ENCODE measurements at places on chromosomes 3 and 15.

DNA sequence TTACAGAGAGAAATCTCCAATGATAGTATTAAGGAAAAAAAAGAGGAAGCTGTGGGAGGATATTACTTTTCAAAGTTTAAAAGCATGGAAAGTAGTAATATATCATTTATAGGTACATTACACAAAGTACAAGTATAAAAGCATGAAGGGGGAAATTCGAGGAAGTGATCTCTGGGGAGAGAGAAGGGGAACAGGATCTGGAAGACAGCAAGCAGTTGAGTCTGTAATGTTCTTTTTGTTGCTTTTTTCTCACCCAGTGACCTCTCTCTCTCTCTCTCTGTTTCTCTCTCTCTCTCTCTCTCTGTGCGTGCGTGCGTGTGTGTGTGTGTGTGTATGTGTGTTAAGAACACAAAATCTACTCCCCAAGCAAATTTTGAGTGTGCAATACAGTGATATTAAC, 10.2 kb downstream of the C3orf20 start:
- DNase-seq, result no peak

- DNase-seq, result no peak
Observed at GRCh38 chr3:110293660-110294059, 778.0 kb upstream of the NECTIN3 start.

- no peak for DNase-seq
Observed at GRCh38 chr3:26102376-26102775, 312.5 kb downstream of the OXSM start.

DNA sequence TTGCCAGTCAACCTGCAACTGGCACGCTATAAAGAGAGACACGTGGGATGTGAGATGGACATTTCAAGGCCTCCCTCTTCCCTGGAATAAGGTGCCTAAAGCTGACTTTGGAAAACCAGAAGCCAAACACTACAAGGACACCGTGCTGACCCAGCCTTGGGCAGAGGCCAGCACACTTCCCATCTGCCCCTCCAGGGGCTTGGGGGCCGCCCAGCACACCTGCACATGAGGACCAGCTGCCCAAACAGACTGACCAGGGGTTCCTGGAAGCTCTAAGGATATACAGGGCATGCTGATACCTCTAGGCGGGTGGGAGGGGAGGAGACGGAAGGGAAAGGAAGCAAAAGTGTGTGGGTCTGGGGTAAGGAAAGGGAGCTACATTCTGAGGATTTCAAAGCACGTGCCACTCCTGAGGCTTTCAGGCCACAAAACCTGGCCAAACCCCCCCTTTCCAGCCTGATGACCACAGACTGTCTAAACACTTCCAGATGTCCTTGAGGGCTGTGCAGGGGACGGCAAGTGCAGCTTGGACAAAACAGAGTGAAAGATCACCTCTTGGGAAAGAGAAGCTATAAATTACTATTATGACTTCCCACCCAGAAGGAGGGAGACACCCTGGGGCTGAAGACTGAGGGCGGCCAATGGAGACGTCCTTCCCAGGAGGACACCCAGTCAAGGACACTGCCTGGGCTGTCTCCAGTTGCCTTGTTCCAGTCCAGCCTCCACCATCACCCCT, 57.9 kb downstream of the ADCY5 start:
- no peak for DNase-seq

DNA sequence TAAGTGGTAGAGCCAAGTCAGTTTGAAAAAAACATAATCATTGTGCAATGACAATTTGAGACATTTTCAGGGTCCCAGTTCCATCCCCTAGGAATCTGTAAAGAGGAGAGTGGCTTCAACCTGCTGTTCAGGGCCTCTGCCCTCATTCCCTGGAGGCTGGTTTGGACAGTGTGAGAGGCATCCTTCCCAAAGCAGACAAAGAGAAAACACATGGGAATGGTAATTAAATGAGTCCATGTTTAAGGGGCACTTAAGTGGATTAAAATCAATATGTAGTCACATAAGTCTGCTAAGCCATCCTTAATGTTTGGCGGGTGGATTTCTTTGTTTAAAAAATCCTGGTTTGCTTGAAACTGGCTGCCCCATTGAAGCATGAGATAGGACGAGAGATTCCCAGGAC, 146.3 kb upstream of the CTDSPL start:
- DNase-seq, result no peak

- no peak for DNase-seq
Observed at GRCh38 chr3:162134571-162134970, 638.0 kb downstream of the OTOL1 start.

Data from memory B cell (primary cell).